Glomerular endothelial cell (primary cell): ENCODE measurements at places on chromosomes 12 and 14. TPM values are rescaled to one million over a fixed set of nuclear protein-coding genes. Genes with fewer than 3 reads are reported as not detected.

GRCh38 chr12:118259079-118259478 is 113.6 kb downstream of the TAOK3 start:
- DNase-seq = no peak

- no peak for DNase-seq
These were observed 86.6 kb downstream of the KSR2 start for GRCh38 chr12:117882181-117882580.

GRCh38 chr14:51668870-51669269 is 17.2 kb downstream of the FRMD6 start:
- no peak for DNase-seq

GRCh38 chr14:54818201-54819133 is 84.2 kb downstream of the GCH1 start:
- DNase-seq = no peak

GRCh38 chr12:122096591-122097149 is 18.1 kb downstream of the MLXIP start:
- DNase-seq = no peak

- DNase-seq = peak; percentile 50
These were observed 110.7 kb downstream of the BTG1 start for GRCh38 chr12:92034858-92035401.

GRCh38 chr12:131869871-131870418 is 24.5 kb upstream of the ULK1 start:
- no peak for DNase-seq

GRCh38 chr12:3150931-3151835 is 74.0 kb downstream of the TSPAN9 start:
- DNase-seq = no peak

DNA sequence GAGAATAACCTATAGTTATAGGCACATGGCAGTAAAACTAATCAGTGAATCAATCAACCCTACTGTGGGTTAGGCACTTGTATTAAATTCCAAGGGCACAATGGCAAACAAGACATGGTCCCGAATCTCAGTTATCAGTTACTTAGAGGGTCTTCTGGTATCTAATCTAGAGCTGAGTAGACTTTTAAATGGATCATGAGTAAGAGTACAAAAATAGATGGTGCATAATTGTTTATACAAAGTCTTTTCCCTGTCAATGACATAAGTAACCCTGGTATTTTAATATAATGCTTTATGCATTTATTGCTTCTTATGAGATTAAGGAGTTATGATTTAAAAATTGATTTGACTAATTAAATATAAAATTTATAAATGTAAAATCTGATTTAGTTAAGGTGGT is 23.0 kb upstream of the KCNJ8 start:
- no peak for DNase-seq

DNA sequence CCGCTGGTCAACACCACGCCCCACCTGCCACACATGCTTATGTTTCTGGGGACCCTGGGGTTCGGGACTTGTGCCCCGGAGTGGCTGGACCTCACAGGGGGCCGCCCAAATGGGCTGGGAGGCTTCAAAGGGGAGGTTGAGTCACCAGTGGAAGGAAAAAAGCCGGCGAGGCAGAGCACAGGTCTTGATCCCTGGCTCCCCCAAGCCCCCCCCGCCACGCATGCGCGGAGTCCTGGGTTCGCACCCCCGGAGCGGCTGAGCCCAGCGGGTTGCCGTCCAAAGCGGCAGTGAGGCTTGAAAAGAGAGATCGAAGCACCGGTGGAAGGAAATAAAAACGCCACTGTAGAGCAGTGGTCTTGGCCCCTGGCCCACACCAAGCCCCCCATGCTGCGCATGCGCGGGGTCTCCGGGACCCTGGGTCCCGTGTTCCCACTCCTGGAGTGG is 313.5 kb downstream of the ALG10 start:
- DNase-seq = no peak

GRCh38 chr12:18079541-18080246 is 10.3 kb downstream of the RERGL start:
- no peak for DNase-seq

DNA sequence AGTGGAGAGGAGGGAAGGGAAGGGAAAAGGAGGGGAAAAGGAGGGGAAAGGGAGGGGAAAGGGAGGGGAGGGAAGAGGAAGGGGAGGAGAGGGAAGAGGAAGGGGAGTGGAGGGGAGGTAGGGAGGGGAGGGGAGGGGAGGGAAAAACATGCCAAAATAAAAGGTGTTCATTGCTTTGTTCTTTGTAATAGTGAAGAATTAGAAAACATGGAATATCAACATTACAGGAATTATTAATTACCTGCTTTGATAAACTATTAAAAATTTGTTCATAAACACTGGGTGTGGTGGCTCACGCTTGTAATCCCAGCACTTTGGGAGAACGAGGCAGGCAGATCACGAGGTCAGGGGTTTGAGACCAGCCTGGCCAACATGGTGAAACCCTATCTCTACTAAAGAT is 579.2 kb downstream of the MED13L start:
- DNase-seq = no peak

DNA sequence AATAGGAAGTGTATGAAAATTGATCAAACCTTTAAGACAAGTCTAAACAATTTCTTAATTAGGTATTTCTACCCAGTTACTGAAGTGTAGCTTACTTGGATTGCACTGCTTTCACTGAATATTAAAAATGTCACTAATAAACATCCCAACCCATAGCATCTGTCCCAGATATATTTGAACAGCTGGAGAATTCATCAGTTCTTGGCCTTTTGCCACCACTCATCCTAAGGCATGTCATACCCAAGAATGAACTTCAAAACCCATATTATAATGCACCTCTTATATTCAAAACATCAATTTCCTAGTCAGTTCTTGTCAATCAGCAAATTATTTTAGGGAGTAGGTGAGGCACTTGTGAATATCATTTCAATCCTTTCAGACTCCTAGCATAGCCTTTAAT is 392.3 kb downstream of the PAWR start:
- no peak for DNase-seq

DNA sequence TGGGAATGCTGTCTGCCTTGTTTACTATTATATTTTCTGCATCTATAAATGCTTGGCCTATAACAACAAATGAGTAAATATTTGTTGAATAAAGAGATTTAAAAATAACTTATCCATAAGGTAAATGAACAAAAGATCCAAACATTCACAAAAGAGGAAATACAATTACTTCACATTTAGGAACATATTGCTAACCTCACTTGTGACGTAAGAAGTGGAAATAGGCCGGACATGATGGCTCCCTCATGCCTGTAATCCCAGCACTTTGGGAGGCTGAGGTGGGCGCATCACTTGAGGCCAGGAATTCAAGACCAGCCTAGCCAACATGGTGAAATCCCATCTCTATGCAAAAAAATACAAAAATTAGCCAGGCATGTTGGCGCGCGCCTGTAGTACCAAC is 25.7 kb upstream of the CKAP4 start:
- no peak for DNase-seq

DNA sequence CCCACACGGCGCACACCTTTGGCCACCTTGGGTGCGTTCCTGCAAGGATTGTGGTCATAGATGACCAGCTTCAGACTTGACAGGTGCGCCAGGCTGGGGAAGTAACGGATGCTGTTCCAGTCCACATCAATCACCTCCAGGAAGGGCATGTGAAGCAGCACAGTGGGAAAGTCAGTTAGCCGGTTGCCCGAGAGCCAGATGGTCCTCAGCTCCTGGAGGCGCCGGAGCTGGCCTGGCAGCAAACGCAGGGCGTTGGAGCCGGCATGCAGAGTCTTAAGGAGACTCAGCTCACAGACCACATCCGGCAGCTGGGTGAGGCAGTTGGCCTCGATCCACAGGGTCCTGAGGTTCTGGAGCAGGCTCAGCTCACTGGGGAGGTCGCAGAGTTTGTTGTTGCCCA is 581 bp downstream of the LRRC10 start:
- no peak for DNase-seq

DNA sequence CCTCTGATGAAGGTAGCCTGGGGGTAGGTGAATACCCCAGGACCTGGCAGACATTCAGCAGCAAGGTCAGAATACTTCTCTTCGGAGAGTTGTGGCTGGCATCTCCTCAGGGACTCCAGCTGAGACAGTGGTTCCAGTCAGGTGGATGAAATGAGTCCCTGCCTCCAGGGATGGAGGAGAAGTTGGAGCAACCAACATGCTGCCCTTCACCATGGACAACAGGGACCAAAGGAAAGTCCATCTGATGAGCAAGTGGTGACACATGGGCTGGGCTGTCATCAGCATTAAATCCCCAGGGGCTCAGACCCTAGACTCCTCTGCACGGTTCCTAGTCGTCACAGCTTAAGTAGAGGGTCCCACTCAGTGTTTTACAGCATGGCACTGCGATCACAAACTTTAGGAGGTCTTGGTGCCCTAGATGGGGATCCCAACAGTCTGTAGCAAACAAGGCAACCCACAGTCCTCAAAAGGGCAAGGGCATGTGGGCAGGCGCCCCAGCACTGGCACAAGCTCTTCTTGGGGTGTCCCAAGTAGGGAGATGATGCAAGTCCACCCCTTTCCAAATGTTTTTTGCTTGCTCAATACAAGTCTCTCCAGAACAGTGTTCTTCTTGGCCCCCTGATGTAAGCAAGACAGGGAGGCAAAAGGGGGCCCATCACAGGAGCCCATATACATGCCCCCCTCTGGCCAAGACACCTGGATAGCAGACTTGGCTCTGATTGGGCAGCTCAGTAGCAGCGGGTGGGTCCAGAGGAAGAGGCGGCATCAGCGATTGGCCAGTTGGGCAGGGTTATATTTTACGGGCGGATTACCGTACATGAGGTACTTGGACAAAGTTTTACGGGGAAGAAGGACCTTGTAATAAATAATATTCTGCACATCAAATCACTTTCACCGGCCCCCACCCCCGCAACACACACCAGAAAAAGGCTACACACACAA is 10.8 kb upstream of the CDH24 start:
- no peak for DNase-seq

DNA sequence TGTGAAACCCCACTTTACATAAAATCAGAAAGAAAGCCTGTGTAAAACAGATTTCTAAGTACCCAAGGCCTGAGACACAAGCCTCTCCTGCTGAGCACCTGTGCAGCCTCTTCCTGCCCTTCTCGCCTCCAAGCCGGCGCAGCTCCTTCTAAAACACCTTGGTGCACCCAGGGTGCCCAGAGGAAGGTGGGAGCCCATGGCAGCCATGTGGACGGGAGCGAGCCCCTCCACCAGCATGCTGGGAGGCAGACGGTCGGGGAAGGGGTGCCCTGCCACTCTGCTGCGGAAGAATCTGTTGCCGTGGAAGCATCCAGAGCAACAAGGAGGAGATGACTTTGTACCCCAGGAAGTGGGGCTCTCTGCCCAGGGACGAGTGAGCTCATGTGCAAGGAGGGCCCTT is 103.1 kb upstream of the C14orf180 start:
- no peak for DNase-seq

DNA sequence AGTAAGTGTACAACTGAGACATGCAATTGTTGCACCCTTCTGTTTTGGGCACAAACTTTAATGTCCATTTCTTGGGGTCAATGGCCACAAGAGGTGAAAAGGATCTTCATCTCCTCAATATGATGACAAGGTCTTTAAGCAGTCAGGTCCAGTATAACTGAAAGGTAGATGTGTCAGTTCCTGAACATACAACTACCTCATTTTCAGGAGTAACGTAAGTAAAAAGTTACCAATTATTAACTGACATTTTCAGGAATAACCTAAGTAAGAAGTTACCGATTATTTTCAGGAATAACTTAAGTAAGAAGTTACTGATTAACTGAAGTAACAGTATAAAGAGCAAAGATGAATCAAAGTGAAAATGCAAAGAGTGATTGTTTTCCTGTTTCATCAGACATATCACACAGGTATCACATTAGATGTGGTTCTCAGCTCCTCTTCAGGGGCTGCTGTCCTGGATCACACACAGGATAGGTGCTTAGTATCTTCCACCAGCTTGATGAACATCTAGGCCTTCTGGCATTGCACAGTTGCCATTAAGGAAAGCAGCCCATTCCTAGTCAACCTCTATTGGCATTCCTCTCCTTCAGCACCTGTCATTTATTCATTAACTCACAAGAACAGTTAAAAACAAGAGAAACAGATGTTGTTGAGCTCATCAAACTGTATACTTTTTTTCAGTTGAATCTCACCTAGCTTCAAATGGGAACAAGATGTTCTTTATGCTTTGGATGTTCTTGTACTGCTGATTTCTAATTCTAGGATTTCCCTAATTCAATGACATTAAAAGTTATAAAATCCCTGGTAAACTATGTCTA is 200.0 kb downstream of the FOXG1 start:
- DNase-seq = no peak

DNA sequence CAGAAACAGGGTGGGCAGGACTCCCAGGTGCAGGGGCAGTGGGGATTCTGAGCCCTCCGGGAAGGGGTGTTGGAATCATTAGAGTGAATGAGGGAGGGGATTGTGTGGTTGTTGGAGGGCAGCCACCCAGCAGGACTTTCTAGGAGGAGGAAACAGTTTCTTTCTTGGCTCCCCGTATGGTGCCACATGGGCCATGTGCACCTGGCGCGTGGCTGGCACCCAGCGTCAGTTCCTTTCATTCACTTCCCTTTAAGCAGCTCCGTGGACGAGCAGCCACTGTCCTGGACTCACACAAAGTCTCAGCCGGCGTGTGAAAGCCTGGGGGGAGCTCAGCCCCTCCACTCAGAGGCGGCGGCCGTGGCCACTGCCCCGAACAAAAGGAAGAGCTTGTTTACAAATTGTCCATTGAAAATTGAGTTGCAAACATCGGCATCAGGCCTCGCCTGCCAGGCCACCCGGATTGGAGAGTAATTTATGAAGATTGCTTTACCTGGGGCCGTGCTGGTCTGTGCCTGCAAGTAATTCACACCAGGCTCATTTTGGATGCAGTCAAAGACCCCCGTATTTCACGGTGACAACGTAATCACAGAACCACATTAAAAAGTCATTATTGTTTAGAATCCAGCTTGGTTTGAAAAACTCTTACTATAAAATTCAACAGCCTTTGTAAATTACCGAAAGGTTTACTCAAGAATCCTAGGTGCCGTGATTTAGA is 101.7 kb upstream of the C14orf180 start:
- DNase-seq = no peak

GRCh38 chr12:46370380-46370734 is 2.2 kb downstream of the SLC38A2 start:
- no peak for DNase-seq

GRCh38 chr12:90499795-90500194 is 455.2 kb downstream of the CCER1 start:
- DNase-seq = no peak

DNA sequence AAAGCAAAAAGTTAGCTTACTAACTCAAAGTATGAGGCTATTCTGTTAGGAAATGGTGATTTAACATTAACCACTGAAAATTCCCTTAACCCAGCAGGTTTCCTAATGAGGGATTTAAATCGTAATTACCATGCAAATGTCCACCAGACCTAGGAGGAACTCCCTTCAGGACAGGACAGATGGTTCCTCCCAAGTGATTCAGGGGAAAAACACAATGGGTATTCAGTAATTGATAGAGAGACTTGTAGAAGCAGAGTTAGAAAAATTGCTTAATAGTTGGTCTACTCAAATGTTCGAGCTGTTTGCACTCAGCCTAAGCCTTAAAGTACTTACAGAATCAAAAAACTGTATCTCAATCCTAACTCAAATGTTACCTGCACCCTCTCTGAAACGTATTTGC is 21.6 kb downstream of the RERGL start:
- no peak for DNase-seq

Gene LMO3
- not detected in 2 replicates for total RNA-seq

Gene FGF6
- total RNA-seq = not detected in 2 replicates

Gene SIRT4
- total RNA-seq = 0.24 and 0.88 TPM in 2 replicates

Gene PLCZ1
- not detected in 2 replicates for total RNA-seq

Gene CCDC177
- total RNA-seq = not detected in 2 replicates

Gene AGAP2
- total RNA-seq = 0.47 TPM in 1 of 2 replicates, not detected in the other

Gene PRH1
- 2.1 and 25.2 TPM in 2 replicates for total RNA-seq

Gene LBHD2
- not detected in 2 replicates for total RNA-seq

Gene CCDC175
- total RNA-seq = not detected in 2 replicates

Gene FLRT2
- 80.6 and 153 TPM in 2 replicates for total RNA-seq

Gene PRMT5
- 44.9 and 56.0 TPM in 2 replicates for total RNA-seq

Gene ASCL1
- total RNA-seq = not detected in 2 replicates
